ENCODE measurements at places on chromosomes 7 and 10.

DNA sequence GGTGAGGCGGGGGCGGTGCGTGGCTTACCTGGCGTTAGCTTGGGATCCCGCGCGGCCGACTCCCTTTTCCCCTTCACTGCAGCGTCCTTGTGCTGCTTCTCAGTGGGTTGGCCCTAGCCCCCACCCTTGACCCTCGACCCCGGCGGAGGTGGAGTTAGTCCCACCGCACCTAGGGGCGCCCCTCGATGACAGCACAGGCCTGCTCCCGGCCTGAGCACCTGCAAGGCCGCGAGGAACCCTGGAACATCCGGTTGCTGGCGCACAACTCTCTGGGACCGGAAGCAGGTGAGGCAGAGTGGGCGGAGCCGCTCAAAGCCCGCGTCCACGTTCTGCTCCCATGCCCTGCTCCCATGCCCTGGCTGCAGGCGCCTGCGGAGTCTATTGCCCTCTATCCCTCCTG, 266.9 kb downstream of the USP6NL start:
- no peak for DNase-seq

- no peak for DNase-seq
Observed at GRCh38 chr7:37231613-37232012, 217.1 kb downstream of the ELMO1 start.

GRCh38 chr7:50212666-50213621, 91.6 kb upstream of the IKZF1 start:
- DNase-seq, result peak; percentile 29

GRCh38 chr7:120413164-120413563, 140.2 kb downstream of the KCND2 start:
- no peak for DNase-seq

DNA sequence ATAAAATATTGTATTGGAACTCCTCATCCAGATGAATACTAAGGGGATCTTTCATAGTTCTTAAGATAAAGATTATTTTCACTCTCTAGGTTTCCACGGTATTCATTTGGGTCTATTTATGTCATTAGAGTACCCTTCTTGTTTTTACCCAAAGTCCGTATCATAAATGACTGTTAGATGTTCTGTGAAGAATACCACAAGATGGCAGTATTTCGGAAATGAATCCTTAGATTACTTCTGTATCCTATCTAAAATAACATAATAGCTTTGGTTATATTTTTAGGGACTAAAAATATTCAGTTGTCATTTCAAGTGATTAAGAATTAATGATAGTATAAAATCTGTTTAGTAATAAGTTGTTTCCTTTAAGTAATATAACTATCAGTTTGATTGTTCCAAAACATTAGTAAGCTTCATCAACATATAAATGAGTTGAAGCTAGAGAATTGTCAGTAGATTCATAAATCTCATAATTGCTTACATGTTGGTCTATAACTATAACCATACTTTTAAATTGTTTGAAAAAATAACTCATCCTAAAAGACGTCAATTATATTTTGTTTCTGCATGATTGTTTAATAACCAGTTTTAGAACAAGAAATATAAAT, 337.5 kb upstream of the KCND2 start:
- DNase-seq, result peak; percentile 53

GRCh38 chr7:55563596-55564325, 8.5 kb downstream of the VOPP1 start:
- no peak for DNase-seq

DNA sequence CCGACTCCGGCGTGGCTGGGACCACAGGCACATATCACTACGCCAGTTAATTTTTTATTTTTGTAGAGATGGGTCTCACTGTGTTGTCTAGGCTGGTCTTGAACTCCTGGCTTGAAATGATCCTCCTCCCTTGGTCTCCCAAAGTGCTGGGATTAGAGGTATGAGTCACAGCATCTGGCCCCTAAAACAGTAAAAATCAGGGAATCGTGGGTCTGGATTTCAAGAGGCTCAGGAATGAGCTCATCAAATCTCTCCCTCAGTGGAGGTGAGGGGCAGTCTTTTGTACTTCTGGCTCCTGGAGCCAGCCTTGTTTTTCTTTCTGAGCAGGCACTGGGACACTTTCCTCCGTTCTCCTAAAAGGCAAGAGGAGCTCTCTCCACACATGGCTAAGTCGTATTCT, 32.1 kb upstream of the RHEB start:
- DNase-seq, result no peak

DNA sequence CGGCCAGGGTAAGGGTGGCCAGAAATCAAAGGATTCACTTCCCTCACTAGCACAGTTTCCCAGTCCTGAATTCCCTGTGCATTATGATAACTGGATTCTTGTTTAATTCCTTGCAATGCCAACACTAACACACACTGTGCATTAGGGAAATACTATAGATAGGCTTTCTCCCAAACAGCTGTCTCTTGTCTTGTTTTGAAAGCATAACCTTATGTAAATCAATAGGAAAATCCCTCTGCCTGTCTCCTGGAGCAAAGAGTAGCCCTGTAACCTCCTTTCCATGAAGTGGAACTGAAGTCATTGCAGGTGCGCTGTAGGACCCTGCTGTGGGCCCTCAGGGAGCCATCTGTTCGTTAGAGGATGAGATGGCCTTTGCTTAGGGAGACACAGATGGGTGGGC, 82.8 kb upstream of the FAM171A1 start:
- DNase-seq, result no peak
